ENCODE measurements at places on chromosomes 16 and 17.
A peak's percentile ranks its signal among the peaks of the same experiment; 100 is the strongest.

DNA sequence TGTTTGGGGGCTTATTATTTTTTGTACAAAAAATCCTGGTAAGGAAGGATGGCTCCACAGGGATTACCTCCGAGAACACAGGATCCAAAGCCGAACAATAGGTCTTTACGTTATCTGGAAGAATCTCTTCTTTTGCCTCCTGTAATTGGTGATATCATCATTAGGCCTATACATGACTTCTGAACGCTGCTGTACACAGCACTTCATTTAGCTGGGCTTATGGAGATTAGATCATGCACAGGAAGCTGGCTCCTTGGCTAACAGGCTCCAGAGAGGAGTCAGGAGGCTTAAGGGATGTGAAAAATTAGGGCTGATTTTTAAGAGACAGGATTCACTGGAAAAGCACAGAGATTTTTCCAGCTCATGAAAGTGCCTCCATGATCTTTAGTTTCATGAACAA lies 54.7 kb downstream of the TANGO6 start:
- DNase-seq: no peak

- DNase-seq: no peak
Measured at GRCh38 chr16:81706327-81707295, 72.5 kb upstream of the PLCG2 start.

DNA sequence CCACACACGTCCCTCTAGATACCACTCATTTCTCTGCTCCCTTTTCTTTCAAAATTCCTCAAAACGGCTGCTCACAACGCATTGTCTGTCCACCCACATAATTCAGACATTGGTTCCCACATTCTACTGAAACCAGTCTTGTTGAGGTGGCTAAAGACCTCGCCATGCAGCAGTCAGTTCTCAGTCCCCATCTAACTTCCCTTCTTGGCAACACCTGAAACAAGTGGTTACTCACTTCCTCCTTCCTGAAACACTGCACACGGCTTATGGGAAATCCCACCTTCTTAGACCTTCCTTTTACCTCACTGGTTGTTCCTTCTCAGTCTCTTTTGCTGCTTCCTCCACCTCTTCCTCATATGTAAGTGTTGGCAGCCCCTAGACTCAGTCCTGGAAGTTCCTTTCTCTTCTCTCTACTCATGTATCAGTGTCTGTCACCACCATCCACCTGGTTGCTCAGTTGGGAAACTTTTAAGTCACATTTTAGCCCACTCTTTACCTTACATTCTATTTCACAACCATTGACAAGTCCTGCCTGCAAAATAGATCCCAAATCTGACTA lies 277.1 kb downstream of the CEP112 start:
- no peak for DNase-seq

DNA sequence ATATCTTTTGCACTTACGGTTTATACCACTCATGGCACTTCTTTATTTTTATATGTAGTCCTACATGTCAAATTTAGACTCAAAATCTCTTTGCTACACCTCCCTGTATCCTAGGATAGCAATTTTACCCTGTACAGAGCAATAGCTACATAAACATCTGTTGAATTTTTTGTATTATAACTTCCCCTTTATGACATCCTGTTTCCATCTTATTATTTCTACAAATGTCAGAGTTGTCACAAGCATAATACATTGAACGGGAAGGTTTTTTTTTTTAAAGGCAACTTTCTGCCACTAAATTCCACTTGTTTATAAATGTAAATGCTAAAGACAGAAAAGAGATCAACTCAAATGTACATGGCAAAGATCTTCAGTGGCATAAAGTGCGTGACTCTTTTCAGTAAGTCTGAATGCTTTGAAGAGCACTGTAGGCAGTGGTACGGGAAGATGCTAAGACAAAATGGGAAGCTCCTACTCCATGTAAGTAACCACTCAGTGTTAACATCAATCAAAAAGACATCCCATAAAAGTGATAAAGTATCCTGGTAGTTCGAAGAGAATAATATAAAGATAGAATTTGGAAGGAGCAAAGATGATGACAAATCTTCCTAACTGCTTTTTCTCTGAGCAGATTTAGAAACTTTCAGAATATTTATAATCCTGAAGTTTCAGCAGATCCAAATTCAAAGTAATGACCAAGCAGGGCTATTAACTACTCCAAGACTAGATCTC lies 26.8 kb downstream of the GNA13 start:
- DNase-seq: no peak

DNA sequence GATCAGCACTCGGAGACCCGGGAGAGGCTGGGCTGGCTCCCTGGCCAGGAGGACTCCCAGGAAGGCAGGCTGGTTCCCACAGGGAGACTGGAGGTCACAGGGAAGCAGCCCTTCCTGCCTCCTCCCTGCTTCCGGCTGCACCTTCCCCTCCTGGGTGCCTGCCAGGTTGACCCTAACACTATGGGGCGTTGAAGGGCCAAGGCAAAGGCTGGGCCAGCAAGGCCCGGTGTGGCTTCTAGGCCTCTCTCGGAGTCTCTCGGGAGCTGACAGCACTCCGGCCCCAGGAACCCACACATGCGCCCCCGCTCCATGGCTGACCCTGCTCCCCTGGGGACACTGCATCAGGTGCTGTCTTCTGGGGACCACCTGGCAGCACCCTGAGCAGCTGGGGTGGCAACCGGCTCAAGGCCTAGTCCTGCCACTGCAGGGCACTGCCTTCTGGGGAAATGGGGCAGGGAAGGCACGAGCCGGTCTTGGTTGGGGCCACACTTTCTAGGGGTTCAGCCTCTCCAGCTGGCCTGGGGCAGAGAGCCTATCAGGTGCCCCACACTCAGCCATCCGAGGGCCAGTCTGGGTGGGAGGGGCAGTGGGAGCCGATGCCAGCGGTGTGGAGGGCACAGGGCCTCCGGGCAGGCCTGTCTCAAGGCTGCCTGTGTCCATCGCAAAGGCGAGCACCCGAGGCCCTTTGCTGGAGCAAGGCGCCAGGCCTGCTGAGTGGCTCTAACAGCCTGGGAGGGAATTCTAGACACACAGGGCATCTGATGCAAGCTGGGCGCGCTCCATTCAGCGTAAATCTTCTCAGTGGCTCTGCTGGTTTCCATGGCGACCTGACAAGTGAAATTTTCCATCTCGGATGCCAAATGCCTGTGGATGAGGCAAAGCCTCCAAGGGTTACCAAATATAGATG lies 5.6 kb upstream of the MTSS2 start:
- DNase-seq: no peak

GRCh38 chr17:55672585-55673501 lies 49.8 kb downstream of the TMEM100 start:
- no peak for DNase-seq

- DNase-seq: no peak
Measured at GRCh38 chr17:81890447-81891302, 711 bp downstream of the ALYREF start.

GRCh38 chr17:19421926-19422325 lies 10.9 kb downstream of the RNF112 start:
- DNase-seq: no peak

DNA sequence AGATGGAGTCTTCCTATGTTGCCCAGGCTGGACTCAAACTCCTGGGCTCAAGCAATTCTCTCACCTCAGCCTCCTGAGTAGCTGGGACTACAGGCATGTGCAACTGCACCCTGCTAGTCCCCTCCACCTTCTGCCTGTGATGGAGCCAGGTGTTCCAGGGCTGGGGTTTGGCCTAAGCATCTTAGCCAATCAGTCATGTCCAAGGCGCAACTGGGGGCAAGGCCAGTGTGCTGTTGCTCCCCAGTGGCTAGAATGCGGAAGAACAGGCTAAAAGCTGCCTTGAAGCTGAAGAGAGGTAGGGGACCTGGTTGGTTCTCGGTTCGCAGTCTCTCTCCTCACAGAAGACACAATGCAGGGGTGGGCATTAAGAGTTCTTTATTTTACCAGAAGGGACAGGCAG lies 18.6 kb downstream of the FLOT2 start:
- DNase-seq: no peak

- no peak for DNase-seq
Measured at GRCh38 chr17:37564252-37564651, 45.0 kb downstream of the SYNRG start.

- DNase-seq: no peak
Measured at GRCh38 chr17:27466743-27467375, 10.6 kb downstream of the KSR1 start.

- DNase-seq: no peak
Measured at GRCh38 chr17:10306585-10306984, 66.2 kb downstream of the MYH13 start.

GRCh38 chr17:83069931-83070742 lies 9.3 kb upstream of the METRNL start:
- no peak for DNase-seq

DNA sequence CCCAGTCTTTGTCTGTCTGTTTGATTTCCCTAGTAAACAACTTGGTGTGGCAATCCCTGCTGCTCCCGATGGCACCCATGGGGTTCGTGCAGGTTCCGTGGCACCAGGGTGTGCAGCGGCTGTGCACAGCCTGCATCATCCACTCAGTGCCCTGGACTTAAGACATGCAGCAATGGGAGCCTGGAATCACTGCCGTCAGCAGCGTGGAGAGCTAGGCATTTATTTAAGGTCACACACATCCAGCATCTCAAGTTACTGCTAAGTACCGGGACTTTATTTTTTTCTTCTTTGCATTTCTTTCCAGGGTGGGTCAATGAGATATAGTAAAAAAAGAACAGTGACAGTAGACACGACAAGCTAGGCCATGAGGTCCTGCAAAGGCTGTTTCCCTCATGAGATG lies 2.8 kb downstream of the DHRS7C start:
- no peak for DNase-seq

- DNase-seq: no peak
Measured at GRCh38 chr17:55661256-55661758, 61.4 kb downstream of the TMEM100 start.

GRCh38 chr17:44522883-44523671 lies 19.9 kb upstream of the GPATCH8 start:
- peak; percentile 12 for DNase-seq

GRCh38 chr17:82303944-82304808 lies 13.2 kb downstream of the CD7 start:
- no peak for DNase-seq

- DNase-seq: no peak
Measured at GRCh38 chr16:88701581-88702370, 4.4 kb downstream of the RNF166 start.

GRCh38 chr16:86827521-86827920 lies 249.2 kb downstream of the FOXL1 start:
- no peak for DNase-seq

DNA sequence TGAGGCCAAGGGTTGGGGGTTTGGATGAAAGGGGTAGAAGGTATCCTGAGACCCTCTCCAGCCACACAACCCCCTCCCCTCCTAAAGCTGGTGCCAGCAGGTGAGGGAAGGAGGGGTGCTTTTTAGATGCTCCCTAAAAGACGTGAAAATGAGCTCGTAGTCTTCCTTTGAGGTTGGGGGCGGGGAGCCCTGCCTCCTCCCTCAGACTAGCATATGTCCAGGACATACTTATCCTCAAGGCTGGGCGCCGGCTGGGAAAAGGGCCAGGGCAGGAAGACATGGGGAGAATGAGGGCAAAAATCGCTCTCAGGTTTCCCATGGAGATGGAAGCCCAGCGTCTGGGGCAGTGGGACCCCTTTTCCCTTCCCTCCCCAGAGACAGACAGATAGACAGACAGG lies 26.7 kb downstream of the SRCIN1 start:
- DNase-seq: no peak

DNA sequence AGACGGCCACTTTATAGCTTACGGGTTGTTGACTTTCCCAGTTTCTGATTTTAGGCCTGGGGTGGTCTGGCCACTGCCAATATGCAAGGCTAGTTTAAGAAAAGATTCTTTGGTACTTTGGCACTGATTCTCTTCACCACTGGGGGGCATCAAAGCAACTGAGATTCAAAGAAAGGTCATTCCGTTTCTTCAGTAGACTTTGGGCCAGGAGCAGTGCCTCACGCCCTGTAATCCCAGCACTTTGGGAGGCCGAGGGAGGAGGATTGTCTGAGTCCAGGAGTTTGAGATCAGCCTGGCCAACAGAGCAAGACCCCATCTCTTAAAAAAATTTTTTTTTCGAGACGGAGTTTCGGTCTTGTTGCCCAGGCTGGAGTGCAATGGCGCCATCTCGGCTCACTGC lies 53.0 kb downstream of the RPA1 start:
- no peak for DNase-seq

DNA sequence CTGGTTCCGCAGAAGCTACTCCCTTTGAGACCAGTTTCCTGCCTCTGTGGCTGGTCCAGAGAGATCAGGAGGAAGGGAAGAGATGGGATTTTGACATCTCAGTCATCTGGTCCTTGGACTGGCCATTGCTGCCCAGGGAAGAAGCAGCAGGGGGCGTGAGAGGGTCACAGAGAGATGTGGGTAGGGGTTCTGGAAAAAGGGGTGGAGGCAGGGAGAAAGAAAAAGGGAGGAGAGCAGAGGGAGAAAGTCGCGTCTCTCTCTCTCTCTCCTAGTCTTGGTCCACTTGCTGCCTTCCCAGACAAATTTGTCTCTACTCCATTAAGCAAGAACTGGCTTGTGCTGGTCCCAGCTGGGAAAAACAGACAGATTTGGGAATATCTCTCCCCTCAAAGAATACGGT lies 4.4 kb downstream of the SHBG start:
- no peak for DNase-seq

GRCh38 chr17:14310101-14310500 lies 9.2 kb downstream of the HS3ST3B1 start:
- no peak for DNase-seq

DNA sequence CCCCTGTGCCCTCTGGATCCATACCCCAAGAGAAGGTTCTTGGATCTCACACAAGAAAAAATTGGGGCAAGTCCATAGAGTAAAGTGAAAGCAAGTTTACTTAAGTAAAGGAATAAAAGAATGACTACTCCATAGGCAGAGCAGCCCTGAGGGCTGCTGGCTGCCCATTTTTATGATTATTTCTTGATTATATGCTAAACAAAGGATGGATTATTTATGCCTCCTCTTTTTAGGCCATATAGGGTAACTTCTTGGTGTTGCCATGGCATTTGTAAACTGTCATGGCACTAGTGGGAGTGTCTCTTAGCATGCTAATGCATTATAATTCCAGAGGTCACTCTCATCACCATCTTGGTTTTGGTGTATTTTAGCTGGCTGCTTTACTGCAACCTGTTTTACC lies 70.8 kb downstream of the NLK start:
- no peak for DNase-seq

GRCh38 chr16:68155425-68155824 lies 70.3 kb downstream of the NFATC3 start:
- DNase-seq: no peak
